ENCODE measurements at places on chromosomes 16 and 17. TPM values are rescaled to one million over a fixed set of nuclear protein-coding genes. Genes with fewer than 3 reads are reported as not detected.

DNA sequence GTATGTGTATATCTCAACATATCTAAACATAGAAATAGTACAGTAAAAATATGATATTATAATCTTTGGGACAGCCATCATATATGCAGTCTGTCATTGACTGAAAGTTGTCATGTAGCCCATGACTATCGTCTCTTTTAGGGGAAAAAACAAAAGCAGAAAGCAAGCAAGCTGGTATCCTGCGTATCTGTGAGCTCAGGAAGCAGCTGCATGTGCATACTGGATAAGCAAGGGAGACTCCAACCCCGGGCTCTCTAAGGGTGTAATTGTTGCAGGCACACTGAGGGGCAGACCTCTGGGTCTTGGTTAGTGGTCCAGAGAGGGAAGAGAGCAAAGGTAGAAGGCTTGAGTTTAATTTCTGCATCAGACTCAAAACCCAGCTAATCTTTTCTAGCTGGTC lies 581.1 kb downstream of the MAF start:
- ATAC-seq = no peak

DNA sequence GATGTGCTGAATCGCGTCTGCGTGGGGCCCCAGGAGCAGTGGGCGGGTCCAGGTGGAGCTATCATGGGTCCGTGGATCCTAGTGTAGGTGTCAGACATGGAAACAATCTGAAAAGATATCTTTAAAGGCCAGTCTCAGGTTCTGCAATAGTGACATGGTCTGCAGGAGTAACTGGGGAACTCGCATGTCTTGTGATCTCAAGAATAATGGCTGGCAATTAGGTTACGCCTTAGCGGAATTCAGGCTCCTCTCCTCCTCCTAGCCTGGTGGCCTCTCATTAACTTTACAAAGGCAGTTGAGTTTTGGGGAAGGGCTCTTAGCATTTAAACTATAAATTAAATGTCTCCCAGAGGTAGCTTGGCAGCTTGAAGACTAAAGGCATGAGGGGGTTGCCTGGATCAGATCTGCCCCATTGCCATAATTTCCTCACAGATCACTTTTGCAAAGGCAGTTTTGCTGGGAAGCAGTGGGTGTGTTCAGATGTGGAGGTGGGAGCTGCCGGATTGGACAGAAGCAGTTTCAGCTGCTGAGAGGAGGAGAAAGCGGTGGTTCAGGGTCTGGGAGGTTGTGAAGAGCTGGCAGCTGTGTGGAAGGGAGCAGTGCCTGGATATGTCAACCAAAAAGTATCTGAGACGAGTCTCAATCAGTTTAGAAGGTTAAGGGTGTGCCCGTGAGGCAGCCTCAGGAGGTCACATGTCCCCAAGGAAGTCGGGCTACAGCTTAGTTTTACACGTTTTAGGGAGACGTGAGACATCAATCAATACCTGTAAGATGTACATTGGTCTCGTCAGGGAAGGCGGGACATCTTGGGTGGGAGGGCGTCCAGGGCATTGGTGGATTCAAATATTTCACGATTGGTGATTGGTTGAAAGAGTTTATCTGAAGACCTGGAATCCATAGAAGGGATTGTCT lies 2.7 kb downstream of the TBCD start:
- no peak for ATAC-seq

DNA sequence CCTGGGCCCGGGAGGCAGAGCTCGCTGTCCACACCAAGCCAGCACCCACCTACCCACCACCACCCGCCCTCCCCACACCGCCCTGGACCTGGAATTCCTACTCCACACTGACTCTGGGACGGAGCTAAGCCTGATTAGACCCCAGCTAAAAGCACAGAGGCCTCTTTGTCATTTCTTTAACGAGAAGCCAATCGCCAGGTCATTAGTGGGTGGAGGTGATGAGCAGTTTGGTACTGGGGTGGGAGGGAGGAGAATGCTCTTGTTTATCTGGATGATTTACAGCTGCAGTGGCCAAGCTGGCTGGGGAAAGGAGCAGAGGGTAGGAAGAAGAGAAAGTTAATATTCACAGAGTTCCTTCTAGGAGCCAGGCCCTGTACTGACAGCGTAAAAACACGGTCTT lies 6.0 kb upstream of the BHLHA9 start:
- ATAC-seq = no peak

DNA sequence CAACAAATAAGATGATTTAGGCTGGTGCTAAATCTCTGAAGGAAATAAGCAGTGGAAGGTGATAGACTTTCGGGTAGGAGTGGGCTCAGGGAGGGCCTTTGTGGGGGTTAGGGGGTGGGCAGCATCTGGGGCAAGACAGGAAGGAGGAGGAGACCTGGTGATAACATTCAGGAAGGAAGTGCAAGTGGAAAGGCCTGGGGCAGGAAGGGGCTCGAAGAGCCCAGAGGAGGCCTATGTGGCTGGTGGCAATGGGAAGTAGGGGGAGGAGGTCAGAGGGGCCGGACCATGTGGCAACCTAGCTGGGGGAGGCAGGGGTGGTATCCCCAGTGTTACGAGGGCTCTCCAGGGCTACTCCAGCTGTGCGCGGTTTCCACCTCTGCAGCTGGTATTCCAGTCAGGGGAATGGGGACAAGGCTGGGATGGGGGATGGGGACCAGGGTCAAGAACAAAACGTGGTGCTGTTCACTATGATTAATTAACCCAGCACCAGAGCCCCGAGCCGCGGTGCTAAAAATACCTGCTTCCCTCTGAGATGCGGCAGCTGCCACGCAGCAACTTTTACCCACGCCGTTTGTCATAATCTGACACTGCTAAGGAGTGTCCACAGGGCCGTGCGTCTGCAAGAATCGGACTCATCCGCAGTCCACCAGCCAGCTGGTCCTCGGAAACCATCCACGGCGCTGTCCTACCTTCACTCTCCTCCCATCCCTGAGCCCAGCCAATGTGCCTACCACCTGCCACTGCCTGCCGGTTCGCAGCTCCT lies 5.2 kb upstream of the CCDC182 start:
- ATAC-seq = no peak

- ATAC-seq = no peak
Measured at GRCh38 chr16:67235816-67236562, 9.1 kb downstream of the TMEM208 start.

FSCN2 gene
- 0.49 TPM for total RNA-seq

- no peak for ATAC-seq
Measured at GRCh38 chr17:50183421-50183994, 17.7 kb downstream of the SGCA start.

DNA sequence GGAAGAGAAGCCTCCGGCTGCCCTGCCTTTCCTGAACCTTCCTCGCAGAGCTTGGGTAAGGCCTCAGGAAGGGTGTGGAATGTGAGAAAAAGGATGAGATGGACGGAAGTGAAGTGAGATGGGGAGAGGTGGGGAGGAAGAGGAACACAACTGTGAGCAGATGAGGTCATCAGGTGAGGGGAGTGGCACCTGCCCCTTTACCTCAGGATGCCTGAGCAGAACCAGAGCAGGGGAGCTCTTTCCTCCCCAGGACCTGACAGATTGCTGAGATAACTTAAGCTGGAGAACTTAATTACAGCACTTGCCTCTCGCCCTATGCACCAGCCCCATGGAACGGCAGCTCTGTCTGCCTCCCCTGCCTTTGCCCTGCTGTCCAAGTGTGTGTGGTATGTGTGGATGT lies 29.8 kb downstream of the TMEM132E start:
- no peak for ATAC-seq

- no peak for ATAC-seq
Measured at GRCh38 chr16:71869089-71869488, 14.9 kb downstream of the ZNF821 start.

CHST4 gene
- total RNA-seq = not detected

Data from gastroesophageal sphincter (tissue), 4 donors.